ENCODE measurements at places on chromosomes 3 and 15.

- no peak for DNase-seq
Observed at GRCh38 chr15:80803580-80804525, 24.7 kb downstream of the CEMIP start.

- no peak for DNase-seq
Observed at GRCh38 chr3:112979244-112979832, 4.4 kb upstream of the CD200R1 start.

DNA sequence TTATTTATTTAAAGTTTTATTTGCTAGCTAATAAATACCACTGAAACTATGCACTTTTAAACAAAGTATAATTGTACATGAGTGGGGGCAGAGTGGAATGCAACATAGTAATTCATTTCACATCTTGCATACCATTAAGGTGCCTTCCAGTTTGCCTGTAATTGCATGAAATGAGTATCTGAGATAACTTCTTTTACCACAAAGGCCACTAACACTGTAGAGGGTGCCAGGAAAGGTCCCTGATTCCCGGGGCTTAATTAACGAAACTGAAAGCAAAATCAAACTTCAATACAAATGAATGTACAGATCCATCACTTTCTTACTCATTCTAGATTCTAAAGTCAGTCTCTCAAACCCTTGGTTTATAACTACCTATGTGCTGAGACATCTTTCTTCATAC lies 2.1 kb downstream of the CD47 start:
- DNase-seq, result no peak

GRCh38 chr15:93987068-93987467 lies 244.3 kb upstream of the MCTP2 start:
- DNase-seq, result no peak

GRCh38 chr15:52069559-52069958 lies 43.0 kb downstream of the BCL2L10 start:
- DNase-seq, result no peak

- DNase-seq, result no peak
Observed at GRCh38 chr3:64114651-64115050, 91.4 kb upstream of the PSMD6 start.

DNA sequence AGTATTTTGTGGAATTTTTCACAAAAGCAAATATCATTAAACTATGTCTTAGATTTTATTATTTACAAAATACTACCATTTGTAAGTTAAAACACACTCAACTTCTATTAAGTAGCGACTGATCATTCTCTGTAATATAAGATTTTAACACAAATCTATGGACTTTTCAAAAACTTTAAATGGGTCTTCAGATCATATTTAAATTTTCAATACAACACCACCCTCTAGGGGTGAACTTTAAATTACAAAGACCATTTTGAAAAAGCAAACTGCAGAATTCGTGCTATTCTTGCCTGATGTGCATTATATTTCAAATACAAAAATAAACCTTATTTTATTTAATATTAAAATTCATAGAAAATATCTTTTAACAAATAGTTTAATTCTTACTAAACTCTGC lies 8.2 kb upstream of the VGLL4 start:
- DNase-seq, result no peak

- no peak for DNase-seq
Observed at GRCh38 chr15:86316726-86317383, 237.2 kb downstream of the AGBL1 start.

GRCh38 chr3:69768438-69768837 lies 29.2 kb downstream of the MITF start:
- no peak for DNase-seq

- DNase-seq, result no peak
Observed at GRCh38 chr3:148816427-148816826, 11.2 kb upstream of the CPB1 start.

GRCh38 chr15:75723171-75723846 lies 10.7 kb upstream of the CSPG4 start:
- no peak for DNase-seq

DNA sequence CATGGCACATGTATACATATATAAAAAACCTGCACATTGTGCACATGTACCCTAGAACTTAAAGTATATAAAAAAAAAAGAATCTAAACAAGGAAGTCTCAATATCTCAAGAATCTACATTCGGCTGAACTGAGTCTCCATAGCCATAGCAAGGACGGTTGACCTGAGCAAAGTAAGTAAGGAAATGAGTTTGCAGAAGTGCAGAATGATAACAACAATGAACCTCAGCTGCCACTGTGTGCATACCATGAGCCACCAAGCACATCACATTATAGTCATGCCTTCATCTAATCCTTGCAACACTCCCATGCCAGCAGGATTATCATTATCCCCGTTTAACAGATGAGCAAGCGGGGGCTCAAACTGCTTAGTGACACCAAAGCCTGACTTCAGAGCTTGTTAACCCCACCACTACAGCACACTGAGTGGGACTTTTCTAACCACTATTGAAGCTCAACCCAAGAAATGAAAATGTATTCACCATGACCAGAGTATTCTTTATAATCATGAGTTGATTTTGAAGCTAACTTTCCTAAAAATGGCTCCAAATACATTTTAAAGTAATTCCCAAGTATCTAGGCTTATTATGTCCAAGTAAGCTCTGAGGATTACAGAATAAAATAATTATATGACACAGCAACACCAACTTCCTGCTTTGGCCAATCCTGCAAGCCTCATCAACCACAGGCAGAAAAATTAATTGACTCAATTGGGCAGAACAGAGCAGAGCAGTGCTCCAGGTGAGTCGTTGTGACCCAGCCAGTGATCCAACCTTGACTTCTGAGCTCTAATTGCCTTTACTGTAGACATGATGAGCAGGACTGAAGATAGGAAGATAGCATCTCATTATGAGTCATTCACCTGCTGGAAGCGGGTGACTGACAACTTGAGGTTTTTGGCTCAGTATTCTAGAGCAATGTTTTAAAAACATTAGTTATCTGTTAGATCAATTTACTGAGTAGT lies 47.3 kb upstream of the IL12A start:
- peak; percentile 81 for DNase-seq

Measured in Caki2 (cell line).